ENCODE measurements at places on chromosomes 1 and 21.

DNA sequence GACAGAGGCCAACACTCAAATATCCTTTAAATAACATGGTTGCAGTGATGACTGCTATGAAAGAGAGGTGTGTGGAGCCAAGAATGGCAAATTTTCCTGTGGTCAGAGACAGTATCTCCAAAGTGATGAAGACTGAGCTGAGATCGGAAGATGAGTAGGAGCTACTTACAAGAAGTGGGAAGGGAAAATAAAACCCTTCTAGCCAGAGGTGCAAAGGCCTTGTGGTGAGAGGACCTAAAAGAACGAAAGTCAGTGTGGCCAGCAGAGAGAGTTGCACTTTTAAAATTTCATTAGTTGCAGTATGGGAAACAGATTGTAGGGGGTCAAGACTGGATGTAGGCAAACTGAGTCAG is 17.8 kb downstream of the SLAMF7 start:
- DNase-seq = no peak

DNA sequence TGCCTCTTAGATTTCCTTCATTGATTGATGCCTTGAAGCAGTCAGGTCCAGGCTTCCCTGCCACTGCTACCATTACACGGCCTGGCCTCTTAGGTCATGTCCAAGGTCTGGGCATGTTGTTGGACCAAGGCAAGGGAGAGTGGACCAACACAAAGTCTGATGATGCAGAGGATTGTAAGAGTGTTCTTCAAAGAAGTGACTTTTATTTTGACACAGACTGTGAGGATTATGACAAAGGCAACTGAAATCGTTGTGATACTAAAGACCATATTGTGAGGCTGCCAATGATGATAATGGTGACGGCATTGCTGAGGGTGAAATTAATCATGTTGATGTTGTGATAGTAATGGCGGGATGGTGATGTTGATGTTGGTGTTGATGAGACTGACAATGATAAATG is 149.5 kb downstream of the GRIK3 start:
- no peak for DNase-seq

DNA sequence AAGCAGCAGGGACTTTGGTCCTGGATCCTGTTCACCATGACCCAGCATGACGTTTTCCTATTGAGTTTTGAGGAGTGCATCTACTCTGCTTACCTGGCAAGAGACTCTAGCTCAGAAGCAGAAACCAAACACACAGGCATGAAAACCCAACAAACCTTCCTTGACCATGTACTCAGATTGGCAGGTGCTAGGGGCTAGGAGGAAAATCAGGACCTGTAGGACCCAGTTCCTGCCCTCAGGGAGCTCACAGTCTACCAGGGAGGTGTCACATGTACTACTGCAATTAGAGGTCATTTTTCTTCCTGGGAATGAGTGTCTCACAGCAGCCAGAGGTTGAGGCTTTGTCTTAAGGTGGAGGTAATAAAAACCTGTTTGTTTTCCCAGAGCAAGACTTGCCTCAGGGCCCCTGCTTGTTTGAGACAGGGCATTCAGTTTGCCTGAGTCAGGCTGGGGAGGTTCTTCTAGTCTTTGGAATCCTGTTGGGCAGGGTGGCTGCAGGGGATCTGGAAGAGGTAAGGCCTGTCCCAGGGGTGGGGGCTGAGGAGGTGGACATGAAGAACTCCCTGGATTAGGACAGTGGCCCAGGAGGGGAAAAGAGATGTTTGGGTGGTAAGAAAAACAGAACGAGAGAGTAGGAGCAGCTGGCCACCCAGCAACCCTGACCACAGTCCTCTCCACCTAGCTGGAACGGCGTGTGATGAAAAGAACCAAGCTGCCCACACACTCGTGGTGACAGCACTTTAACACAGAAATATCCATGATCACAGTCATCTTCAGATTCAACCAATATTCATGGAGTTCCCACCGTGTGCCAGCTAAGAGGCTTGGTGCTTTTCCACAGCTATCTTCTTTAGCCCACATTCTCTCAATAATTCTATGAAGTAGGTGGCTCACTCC is 30.8 kb downstream of the IER5 start:
- DNase-seq = no peak

DNA sequence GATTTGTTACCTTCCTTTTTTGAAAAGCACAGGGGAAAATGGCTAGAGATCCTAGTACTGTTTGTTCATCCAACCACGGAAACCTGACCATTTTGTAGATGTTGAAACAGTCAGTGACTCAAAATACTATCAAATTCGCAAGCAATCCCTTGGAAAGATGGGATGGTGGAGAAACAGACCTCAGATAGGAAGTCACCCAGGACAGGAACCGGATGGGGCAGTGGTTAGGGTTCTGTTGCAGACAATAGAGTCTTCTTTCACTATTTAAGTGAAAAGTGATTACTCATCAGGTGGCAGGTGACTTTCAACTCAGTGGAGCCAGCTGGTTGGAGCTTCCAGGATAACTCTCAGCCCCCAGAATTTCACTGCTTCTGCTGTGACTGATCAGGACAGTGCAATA is 17.0 kb downstream of the LHX4 start:
- DNase-seq = no peak

GRCh38 chr1:112840631-112841624 is 115.1 kb downstream of the SLC16A1 start:
- no peak for DNase-seq

- DNase-seq = no peak
Measured at GRCh38 chr1:87993051-87993450, 664.4 kb downstream of the LMO4 start.

DNA sequence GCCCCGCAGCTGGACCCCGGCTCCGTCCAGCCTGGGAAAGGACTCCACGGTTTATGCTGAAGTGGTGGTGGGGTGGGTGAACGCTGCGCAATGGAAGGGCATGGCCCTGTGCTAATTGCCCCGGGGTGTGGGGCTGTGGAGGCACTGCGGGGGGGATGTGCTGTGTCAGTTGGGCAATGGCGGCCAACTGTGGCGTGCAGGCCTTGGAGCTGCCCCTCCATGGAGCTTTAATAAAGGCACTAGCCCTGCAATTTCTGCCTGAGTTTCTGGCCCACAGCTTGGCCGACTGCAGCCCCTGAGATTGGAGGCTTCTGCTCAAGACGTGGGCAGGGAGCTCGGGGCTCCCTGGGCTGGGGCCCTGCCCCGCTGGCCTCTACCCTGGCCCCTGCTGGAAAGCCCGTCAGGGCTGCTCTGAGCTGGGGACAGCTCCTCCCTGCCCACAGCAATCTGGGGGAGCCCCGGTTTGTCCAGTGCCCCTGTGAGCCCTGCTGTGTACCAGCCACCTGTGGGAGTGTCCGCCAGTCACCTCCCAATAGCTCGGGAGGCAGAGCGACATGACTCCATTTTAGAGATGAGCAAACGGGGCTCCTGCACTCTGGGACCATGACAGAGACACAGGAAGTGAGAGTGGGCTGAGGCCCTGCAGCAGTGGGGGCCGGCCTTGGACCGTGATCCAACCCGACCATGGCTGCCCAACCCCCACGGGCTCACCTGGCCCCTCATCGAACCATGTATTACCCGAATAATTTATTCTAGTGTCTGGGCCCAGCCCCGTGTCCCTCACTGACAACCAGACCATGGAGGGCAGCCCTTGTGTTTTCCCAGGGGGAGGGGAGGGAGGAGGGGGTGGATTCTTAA is 8.7 kb upstream of the TNFRSF14 start:
- DNase-seq = no peak

DNA sequence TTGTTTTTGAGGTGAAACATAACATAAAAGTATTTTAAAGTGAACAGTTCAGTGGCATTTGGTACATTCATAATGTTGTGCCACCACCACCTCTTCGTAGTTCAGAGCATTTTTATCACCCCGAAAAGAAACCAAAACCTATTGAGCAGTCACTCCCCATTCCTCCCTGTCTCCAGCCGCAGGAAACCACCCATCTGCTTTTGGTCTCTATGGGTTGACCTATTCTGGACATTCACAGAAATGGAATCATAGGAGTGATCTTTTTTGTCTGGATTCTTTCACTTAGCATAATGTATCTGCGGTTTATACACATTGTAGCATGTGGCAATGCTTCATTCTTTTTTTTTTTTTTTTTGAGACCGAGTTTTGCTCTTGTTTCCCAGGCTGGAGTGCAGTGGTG is 141.2 kb downstream of the VPS13D start:
- DNase-seq = no peak

DNA sequence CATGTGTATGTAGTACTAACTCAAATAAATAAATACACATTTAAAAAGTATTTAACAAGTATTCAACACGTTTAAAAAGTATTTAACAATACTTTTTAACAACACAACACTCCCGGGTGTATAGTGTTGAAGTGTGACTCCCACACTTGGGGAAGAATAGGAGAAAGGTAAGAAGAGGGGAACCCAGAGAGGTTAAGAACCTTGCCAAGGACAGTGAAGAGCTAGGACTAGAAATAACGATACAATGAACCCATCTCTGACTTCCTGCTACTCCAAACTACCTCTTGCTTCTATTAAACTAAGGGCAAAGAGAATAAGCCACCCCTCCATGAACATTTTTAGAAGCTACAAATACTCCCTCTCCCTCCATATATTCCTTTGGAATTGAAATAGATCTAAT is 1.7 kb upstream of the GFI1 start:
- DNase-seq = no peak

GRCh38 chr1:99560207-99561040 is 85.5 kb upstream of the PALMD start:
- no peak for DNase-seq

DNA sequence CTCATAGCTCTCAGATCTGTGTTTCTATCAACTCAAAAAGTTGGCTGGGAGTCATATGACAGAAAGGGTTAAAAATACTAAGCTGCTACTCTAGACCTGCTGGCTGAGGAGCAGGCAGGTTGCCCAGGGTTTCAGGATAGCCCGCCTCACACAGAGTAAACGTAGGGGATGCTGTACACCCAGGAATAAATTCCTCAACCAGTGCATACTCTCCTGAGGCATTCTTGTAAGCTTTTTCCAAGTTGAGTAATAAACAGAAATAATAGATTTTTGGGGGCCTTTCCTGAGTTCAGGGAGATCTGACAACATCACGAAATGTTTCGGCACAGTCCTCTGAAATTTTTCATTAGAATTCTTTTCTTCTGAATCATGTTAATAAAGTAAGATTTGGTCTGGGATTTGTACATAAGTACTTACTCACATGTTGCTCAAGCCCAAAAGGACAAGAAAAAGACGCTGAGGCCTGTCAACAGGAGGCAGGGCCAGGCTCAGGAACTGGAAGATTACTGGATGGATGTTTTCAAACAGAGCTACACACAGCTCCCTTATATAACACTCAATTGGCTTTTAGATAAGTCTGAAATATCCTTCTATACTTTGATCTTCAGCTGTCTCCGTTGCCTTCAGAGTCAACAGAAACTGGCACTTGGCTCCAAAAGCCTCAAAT is 41.0 kb downstream of the TGFBR3 start:
- DNase-seq = peak; percentile 57

- DNase-seq = no peak
Measured at GRCh38 chr1:166999500-167000055, 10.5 kb downstream of the MAEL start.

- DNase-seq = no peak
Measured at GRCh38 chr21:31908106-31909031, 35.5 kb downstream of the HUNK start.

DNA sequence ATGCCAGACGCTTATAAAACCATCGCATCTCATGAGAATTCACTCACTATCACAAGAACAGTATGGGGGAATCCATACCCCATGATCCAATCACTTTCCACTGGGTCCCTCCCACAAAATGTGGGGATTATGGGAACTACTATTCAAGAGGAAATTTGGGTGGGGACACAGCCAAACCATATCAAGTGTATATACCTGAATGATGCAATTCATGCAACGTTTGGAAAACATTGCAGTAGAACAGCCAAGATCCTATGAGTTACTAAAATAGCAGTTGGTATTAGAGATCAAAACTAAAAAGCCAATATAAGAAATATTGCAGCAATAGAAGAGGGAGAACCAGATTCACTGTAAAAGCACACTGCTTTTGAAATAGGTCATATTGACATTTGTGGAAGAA is 1543.9 kb upstream of the B3GALT2 start:
- DNase-seq = no peak

GRCh38 chr1:86345042-86345441 is 51.1 kb downstream of the ODF2L start:
- DNase-seq = no peak

- DNase-seq = no peak
Measured at GRCh38 chr1:206633708-206634121, 1.6 kb upstream of the DYRK3 start.

DNA sequence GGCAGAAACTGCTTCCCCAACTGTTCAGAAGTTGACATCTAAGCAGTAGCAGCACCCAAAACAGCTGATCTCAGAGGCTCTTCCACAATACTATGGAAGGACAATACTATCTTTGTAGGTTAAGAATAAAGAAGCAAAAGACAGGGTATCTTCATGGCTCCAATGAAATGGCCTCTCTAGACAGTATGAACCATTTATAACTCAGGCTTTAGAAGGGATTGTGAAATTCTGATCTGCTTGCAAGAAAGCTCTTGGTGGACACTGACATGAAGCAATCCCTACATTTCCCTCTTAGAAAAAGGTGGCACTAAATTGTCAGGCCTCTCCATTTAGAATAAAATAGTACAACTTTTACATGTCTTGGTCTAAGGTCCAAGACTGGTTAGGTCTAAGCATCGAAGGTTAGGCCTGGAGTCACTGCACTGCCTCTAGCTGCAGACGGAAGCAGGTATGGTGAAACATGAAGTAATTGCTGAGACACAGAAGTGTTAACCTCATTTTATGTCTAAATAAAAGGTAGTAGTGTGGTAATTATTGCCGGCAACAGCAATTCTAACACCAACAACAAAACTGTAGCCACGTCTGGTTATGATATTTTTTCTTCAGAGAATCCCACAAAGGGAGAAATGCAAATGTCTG is 50.6 kb upstream of the HP1BP3 start:
- no peak for DNase-seq

- no peak for DNase-seq
Measured at GRCh38 chr1:228340686-228341449, 65.8 kb downstream of the TRIM11 start.

GRCh38 chr1:246788895-246789338 is 64.7 kb downstream of the SCCPDH start:
- no peak for DNase-seq

- DNase-seq = no peak
Measured at GRCh38 chr21:39037807-39038405, 145.3 kb downstream of the PSMG1 start.

GRCh38 chr1:64845831-64846425 is 101.1 kb downstream of the RAVER2 start:
- no peak for DNase-seq

DNA sequence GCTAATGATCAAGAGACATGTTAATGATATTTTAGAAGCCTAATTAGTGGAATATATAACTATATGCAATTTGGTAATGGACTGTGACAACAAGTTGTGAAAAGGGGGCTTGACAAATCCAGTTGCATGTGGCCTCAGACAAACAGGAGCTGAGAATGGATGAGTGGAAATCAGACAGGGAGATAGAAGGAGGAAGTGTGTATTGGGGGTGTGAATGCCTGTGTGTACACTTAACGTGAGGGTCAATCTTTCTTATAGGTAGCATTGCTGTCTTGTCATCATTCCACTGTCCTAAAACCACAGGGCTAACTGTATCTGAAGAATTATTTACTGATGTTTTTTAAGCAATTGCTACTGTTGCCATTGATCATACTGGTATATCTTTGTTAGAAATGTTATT is 64.8 kb downstream of the PBX1 start:
- no peak for DNase-seq

Data from HTR-8/SVneo (cell line).